ENCODE measurements at places on chromosomes 12 and 14. TPM values are rescaled to one million over a fixed set of nuclear protein-coding genes. Genes with fewer than 3 reads are reported as not detected.

GRCh38 chr14:72932893-72933292 is 6.6 kb downstream of the DCAF4 start:
- DNase-seq, result no peak

Gene C14orf39
- 0.82 TPM for total RNA-seq

Gene SPIC
- not detected for total RNA-seq

DNA sequence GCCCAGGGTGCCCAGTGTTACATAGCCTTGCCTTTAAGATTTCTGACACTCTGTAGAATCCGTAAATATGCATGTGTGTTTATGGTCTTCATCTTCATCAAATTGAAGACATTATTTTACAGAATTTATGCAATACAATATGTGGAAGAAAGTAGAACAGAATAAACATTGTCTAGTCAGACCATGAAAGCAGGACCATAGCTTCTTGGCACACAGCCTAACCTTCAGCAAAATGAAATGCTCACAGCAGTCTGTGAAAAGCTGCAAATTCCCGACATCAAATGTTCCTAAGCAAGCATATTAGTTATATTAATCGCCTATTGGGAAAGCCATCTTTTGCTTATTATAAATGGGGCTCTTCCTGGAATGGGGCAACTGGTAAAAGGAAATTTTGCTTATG is 111.3 kb upstream of the GARIN2 start:
- no peak for DNase-seq

Gene KRT85
- total RNA-seq, result not detected

Gene RIPK3
- total RNA-seq, result 0.31 TPM

- no peak for DNase-seq
Measured at GRCh38 chr12:115708801-115709200, 568.7 kb downstream of the MED13L start.

Measured in K562 (cell line).